NCI-H1048 (cell line): ENCODE measurements at places on chromosomes 12 and 14.

GRCh38 chr12:24772813-24773212 is 176.1 kb downstream of the BCAT1 start:
- DNase-seq = no peak

DNA sequence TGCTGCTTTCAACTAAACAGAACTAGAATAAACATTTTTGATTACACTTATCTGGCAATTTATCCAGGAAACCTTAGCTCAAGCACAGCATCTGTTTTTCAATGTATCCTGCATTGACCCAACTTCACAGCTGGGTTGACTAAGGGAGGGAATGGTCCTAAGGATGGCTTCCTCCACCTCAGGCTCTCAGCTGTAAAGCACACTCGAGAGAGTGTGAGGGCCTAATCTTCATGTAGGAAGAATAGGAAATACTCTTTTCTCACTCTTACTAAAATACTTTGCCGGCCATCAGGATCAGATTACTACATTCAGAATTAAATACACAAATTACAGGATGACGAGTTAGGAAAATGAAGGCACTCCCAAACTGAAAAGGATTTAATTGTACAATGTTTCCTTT is 7.2 kb downstream of the SETD3 start:
- DNase-seq = no peak

GRCh38 chr12:89064151-89064550 is 288.1 kb downstream of the DUSP6 start:
- DNase-seq = no peak

GRCh38 chr12:122981587-122982476 is 1.4 kb downstream of the ARL6IP4 start:
- no peak for DNase-seq

- DNase-seq = no peak
Observed at GRCh38 chr12:85971800-85972199, 97.7 kb downstream of the NTS start.

DNA sequence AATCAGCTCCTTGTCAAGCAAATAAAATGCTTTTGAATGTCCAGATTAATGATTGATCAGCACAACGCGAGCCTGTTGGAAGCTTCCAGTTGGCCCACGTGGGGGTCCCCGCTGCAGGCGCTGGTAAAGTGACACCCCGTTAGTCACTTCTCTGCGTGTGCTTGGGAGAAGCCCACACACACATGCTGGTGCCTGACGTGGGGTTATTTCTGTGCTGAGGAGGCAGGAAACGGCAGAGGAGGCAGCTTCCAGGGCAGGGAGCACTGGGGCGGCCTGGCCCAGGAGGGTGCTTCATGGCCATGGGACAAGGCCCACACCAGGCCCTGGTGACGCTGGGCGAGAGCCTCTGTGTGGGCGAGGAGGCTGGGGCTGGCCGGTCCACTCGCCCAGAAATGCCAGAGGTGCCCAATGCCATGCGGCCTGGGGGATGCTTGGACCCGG is 101.5 kb downstream of the KIF26A start:
- no peak for DNase-seq
